ENCODE measurements at places on chromosomes 2 and 18.

DNA sequence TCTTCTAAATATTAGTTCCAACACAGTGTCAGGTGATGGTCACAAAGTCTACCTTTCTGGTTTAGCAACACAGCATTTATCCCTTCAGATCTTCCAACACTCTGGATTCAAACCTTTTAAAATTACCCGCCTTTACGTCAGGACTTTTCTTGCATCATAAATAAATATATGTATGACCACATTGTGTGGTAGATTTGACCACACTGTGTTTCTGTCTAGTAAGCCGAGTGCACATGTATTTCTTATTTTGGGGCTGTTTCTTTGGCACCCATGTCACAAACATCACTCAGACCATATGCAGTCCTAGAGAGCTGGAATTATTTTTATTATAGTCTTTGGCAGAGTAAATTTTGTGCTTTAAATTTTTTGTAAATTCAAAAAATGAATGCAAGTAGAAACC is 172.1 kb downstream of the ANKRD44 start:
- no peak for DNase-seq

DNA sequence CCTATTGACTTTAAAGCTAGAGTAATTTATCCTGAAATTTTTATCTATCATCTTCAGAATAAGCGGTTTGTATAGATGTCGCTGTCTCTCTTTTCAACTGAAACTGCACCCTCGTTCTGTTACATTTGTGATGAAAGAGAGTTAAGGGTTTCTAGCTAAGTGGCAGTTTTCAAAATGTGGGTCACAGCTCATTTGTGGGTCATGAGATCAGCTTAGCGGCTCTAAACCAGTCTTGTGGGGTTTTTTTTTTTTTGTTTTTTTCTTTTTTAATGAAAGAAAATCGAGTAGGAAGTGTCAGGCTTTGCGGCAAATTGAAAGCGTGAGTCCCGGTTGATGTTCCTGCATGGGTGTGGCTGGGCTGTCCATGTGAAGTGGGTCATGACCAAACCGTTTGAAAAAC is 31.2 kb downstream of the SALL3 start:
- no peak for DNase-seq

- peak; percentile 1 for DNase-seq
These were observed 72.6 kb downstream of the GATA6 start for GRCh38 chr18:22241921-22242361.

- no peak for DNase-seq
These were observed 36.0 kb downstream of the EPB41L3 start for GRCh38 chr18:5507756-5508155.

DNA sequence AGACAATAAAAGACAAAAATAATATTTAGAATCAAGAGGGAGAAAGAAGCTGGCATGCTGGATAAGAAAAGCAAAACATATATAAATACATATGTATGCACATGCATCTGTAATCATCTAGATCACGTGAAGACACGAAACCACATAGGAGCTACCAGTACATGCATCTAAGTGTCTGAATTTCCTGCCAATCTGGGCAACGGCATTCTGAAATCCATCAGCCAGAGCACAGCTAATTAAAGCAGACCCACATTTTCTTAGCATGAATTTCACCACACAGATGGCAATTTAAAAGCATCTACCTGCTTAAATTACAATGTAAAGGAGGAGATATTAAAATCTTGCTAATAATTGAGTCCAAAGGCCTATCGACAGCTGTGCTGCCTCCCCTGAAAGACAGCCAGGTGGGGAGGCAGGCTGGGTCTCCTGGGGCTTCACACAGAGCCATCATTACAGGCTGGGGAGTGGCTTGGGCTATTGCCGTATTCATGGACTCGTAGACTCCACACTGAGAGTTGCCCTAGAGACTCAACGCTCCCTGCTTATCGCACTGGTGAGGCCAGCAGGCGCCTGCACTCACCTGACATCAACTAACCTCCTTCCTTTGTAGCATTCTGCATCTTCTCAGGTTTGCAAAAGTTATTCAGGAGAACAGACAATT is 272.5 kb upstream of the PXDN start:
- peak; percentile 42 for DNase-seq

GRCh38 chr2:80700961-80701360 is 396.4 kb upstream of the LRRTM1 start:
- no peak for DNase-seq

DNA sequence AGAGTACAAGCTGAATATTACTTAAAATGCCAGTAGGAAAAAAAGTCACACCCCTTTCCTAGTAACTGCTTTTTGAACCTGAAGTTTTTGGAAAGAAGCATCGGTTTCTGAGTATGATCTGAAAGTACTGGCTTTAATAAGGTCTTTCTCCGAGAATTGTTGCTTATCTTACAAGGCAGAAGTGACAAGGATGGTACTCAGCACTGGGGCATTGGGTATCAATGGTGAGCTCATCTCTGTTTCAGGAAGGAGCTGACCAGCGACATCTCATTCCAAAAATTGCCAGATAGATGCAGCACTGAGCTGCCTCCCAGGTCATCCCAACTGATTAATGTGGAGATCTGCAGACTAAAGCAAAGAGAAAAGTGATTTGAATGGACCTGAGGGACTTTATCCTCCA is 85.4 kb downstream of the FMNL2 start:
- DNase-seq: no peak

GRCh38 chr2:144227427-144228105 is 292.4 kb downstream of the ZEB2 start:
- no peak for DNase-seq

- DNase-seq: no peak
These were observed 295.1 kb upstream of the TNP1 start for GRCh38 chr2:217154923-217155322.

DNA sequence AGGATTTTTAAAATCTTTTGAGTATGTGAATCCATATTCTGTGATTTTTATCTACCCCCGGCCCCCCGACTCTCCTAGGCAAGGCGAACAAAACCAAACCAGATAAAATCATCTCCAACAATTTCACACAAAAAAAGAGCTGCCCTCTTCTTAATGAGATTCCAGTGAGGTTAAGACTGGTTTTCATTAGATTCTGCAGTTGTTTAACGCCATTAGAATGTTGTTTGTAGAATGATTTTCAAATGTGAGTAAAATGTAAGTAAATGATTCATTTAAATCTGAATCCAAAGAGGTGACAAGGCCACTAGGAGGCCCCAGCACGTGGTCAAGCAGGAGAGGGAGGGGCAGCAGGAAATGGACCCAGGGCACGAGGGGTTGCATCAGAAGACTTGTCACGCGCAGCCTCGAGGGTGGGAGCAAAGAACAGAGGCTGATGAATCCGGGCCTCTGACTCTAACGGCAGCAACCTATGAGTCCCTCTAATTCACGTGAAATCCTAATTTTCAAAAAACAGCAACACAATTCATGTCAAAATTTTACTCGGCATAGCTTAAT is 24.3 kb upstream of the KLHL29 start:
- no peak for DNase-seq

DNA sequence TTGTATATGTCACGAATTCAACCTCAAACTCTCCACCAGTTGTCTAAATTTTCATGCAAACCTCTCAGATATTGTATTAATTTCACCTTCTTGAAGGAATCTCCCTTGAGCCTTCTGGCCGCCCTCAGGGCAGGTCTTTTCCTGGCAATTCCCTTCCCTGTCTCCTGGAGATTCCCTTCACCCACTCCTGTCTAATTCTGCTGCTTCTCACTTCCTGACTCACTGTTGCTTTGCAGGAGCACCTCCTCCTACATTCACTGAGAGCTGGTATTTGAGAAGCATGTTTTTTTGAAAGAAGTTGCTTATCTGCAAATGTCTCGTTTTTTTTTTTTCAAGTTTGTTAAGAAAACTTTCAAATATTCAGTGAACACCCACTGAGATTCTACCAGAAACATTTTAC is 79.9 kb upstream of the OTOS start:
- DNase-seq: no peak

DNA sequence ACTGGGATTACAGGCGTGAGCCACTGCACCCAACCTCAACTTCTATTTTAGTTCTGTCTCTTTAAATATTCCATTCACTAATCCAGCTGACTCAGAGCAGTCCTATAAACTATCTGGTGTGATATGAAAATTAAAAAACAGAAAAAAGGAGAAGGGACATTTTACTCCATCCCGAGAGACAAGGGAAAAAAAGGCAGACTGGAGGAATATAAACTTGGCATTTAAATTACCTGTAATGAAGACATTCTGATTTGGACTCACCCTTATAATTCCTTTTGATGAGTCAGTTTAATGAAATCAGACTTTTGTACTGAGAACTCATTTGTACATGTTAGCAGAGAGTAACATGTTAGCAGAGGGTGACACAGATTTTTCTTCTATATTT is 74.8 kb upstream of the RIOK3 start:
- DNase-seq: no peak

DNA sequence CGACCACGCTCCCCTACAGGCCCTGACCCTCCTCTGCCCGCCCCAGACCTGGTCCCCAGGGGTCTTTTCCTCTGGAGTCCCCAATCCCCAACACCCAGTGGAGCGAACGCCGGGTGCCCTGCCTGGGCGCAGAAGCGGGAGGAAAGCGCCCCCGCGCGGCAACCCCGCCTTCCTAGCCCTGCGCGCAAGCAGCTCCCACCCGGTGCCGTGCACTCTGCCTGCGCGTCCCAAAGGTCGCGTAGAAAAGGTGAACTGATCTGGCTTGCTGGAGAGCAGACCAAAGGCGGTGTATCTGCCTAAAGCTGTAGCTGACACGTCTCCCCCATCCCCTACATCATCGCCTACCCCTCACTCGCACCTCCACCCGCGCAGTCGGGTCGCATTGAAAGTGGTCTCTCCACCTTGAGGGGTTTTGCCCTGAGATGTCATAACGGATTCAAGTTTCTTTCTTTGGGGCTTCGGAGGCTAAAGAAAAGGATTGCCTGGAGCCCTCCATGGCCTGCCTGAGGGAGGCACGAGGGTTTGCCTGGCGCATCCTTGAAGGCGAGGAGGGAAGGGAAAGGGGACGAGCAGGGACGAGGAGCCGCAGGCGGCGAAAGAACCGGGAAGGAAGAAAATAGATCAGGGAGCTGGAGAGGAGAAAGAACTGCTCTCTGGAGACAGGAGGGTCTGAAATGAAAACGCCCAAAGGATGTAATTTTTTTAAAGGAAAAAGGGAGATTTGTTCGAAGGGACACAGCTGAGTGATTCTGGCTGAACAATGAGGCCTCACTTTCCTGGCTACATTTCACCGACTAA is 5.8 kb downstream of the GAD1 start:
- no peak for DNase-seq
